ENCODE measurements at places on chromosomes 1 and 21.

- DNase-seq: no peak
Measured at GRCh38 chr1:108865316-108865910, 8.5 kb upstream of the AKNAD1 start.

- DNase-seq: no peak
Measured at GRCh38 chr21:44846485-44847260, 26.8 kb downstream of the PTTG1IP start.

GRCh38 chr1:31400393-31400792, 12.6 kb upstream of the SERINC2 start:
- no peak for DNase-seq

GRCh38 chr1:91537281-91537986, 36.8 kb downstream of the CDC7 start:
- no peak for DNase-seq

DNA sequence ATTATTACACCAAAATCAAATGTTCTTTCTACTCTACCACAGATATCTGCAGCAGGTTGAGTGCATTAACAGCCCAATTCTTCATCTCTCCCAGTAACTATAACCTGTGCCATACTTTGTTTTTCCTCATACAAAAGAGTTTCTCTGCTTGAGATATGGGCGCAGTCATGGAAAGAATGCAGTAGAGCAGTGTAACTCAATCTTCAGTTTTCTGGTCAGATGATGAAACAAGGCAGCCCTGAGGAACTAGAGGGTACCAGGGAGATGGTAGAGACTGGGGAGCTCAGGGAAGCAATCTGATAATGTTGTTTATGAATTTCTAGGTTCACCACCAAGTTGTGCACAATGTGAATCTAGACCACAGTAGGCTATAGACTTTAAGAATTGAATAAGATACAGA, 39.6 kb downstream of the ASPM start:
- no peak for DNase-seq

DNA sequence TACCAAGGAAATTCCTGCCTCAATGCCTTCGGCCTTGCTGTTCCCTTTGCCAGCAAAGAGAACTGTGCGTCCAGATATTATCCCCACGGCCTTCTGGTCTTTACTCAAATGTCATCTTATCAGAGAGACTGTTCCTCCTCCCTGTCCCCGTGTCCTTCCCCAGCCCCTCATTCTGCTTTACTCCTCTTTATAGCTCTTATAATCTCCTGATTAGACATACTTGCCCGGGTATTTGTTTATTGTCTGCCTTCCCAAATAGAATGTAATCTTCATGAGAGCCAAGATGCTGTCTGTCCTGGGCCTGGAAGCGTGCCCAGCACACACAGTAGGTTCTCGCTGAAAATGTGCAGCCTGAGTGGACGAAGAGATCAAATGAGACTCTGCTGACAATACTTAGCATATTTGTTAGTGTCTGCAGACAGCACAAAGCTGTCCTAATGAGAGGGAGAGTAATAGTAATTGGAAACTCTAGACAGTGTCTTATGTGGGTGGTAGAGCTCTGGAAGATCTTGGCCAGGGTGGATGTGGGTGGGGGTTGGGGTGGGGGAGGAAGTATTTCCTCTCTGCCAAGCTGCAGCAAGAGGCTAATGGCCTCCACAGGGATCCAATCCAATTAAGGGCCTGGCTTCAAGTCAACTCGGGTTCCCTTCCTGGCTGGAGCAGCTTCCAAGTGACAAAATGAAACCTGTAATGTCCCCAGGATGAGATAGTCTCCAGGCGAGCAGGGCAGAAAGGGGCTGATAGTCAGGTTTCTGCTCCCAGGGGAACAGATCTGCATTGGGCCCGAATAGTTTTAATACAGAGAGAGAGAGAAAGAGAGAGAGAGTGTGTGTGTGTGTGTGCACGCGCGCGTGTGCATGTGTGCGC, 9.5 kb upstream of the CLIC4 start:
- DNase-seq: no peak

DNA sequence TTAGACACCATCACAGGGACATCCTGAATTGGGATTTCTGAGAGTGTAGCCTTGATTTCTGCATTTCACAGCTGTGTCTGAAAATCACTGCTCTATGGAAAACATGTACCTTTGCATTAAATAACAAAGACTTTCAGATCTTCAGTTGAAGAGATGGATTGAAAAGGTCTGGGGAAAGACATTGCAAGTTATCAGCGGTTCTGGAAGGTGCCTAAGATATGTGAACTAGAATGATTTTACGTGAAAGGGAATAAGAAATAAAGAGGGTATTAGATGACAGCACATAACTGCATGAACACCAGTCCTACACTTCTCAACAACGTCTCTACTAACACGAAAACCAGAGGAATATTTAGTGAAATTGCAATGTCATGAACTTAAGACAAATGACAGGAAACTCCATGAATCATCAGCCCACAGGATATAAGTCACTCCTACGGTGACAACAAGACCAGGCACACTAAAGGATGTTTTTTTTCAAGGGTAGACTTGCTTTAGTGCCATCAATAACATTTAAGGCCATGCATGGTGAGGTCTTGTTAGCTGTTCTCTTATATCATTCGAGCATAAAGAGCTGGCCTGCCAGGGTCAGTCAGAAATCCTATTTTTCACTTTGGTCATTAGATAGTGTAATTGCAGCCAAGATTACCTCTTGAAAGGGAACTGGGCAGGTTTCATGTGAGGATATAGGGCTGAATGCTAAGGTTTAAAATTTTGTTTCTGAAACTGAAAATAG, 283.1 kb downstream of the GRIK1 start:
- peak; percentile 63 for DNase-seq

GRCh38 chr1:228871314-228872061, 136.2 kb downstream of the RHOU start:
- DNase-seq: no peak

- no peak for DNase-seq
Measured at GRCh38 chr1:109255097-109255651, 5.8 kb downstream of the CELSR2 start.

- DNase-seq: no peak
Measured at GRCh38 chr1:111516005-111516535, 12.6 kb upstream of the ADORA3 start.

DNA sequence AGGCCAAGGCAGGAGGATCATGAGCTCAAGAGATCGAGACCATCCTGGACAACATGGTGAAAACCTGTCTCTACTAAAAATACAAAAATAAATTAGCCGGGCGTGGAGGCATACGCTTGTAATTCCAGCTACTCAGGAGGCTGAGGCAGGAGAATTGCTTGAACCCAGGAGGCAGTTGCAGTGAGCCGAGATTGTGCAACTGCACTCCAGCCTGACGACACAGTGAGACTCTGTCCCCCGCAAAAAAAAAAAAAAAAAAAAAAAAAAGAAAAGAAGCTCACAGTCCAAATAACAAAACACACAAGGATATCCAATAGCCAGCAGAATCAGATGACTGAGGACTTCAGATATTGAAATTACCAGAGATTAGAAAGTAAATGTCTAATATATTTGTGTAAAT, 11.8 kb downstream of the AHCTF1 start:
- DNase-seq: no peak

DNA sequence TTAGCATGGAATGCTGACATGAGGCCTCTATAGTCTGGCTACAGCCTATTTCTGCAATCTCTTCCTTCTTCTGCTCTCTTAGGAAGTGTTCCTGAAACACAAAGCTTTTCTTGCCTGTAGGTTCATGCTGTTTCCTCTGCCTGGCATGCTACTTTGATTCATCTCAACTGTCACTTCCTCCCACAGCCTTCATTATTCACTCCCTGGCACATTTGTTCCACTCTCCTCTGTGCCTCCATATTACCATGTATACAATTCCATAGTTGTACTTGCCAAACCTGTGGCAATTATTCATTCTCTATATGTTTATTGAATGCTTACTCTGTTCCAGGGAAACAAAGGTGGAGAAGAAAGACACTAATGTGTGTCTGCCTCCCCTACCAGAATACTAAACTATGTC, 210.2 kb downstream of the LRRC7 start:
- no peak for DNase-seq

DNA sequence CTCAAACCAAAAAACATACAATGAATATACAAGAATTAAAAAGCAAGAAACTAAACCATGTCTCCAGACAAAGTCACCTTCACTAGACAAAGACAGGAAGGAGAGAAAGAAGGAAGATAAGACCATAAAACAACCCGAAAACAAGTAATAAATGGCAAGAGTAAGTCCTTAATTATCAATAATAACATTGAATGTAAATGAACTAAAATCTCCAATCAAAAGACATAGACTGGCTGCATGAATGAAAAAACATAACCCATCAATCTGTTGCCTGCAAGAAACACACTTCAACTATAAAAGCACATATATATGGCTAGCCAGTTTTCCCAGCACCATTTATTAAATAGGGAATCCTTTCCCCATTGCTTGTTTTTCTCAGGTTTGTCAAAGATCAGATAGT, 100.8 kb upstream of the SAMSN1 start:
- DNase-seq: no peak

GRCh38 chr1:55211863-55212262, 3.3 kb downstream of the USP24 start:
- no peak for DNase-seq

GRCh38 chr1:168455764-168456163, 88.0 kb downstream of the XCL2 start:
- no peak for DNase-seq

DNA sequence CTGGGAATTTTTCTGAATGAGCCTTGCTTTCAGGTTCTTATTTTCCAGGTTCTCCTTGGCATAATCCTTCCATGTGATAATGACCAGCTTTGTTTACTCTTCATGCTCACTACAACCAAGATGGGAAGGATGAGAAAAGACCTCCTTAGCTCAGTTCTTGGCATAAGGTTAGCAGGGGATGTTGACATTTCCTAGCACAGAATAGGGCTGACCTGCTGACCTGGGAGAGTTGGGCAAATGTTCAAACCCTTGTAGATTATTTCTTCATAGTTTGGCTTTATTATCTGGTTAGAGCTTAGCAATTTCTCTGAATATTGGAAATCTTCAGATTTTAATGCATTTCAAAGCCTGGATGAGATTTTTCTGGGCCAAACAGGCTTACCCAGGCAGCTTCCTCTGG, 23.6 kb upstream of the SYT6 start:
- no peak for DNase-seq

DNA sequence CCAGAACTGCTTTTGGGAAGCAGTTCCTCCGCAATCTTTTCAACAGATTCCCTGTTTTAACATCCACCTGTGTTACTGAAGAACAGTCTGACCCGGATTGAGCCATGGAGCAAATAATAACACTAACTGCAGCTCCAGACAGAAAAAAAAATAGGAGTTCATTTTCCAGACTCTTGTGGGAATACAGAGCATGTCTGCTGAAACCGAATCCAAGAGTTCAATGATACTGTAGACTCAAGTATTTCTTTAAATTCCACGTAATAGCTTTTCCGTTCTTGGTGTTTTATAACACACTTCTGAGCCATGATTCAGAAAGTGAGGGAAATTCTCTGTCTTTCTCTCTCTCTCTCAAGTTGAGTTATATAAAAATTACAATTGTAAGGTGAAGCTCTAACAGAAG, 60.6 kb downstream of the DDAH1 start:
- DNase-seq: no peak

GRCh38 chr1:64595871-64596515, 126.1 kb downstream of the CACHD1 start:
- DNase-seq: no peak

DNA sequence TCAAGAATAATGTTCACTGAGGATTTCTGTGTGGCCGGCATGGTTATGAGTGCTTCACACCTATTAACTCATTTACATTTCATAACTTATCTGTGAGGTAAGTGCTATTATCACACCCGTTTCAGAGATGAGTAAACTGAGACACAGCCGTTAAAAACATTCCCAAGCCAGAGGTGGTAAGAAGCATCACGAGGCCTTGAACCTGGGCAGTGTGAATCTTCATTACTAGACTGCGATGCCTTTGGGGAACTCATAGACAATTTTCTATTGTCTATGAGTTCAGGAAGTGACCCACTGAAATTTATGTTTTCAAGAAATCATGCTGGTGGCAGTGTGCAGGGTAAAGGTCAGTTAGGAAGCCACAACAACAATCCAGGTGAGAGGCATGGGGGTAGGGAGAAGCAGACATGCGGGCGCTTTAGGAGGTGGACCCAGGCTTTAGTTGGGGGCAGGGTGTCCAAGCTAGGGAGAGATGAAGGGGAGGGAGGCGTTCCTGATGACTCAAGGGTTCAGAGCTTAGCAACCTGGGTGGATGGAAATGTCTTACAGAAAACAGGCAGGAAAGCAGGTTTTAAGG, 14.5 kb downstream of the GNG12 start:
- DNase-seq: no peak

DNA sequence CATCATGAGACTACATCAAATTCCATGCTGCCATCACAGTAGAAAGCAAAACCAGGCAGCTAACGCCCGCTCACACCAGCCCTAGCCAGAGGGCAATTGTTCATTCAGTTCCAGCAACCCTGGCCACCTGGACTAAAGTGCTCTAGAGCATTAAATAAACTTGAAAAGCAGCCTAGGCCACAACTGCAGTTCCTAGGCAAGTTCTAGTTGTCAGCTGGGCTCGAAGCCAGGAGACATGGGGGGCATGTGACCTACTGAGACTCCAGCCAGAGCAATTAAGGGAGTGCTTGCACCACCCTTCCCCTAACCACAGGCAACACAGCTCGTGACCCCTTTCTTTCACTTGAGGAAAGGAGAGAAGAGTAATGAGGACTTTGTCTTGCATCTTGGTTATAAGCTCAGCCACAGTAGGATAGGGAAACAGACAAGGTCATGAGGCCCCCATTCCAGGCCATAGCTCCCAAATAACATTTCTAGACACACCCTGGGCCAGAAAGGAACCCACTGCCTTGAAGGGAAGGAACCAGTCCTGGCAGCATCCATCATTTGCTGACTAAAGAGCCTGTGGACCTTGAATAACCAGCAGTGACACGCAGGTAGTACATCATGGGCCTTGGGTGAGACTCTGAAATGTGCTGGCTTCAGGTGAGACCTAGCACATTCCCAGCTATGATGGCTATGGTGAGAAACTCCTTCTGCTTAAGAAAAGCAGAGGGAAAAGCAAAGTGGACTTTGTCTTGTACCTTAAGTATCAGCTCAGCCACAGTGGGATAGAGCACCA, 77.0 kb downstream of the ZZZ3 start:
- no peak for DNase-seq

DNA sequence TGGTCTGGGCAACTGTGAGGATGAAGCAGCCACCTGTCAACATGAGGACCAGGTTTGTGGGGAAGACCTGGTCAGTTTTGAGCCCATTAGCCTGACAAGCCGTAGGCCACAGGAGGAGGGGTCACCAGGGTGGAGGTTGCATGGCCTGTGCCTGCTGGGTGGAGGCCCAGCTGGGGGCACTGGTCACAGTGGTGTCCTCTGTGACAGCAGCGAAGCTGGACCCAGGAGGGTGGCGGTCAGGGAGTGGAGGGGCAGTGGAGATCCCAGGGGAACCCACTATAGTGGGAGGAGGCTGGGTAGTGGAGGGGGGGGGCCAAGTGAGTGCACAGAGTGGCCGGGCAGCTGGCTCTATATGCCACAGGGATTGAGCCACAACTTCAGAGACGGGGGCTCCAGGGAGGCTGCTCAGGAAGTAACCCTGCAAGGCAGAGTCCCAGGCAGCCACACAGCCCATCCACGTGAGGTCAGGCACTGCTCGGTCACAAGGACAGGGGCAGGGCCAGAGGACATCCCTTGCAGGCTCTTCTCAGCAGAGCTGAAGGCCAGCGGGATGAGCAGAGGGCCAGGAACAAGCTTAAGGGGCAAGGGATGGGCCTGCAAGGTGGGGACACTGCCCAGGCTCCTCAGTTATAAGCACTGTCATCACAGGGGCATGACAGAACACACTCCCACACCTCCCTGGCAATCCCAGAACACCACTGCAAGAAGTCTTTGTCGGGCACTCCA, 2.3 kb upstream of the C1orf35 start:
- DNase-seq: no peak
